ENCODE measurements at places on chromosomes 5 and 9. TPM values are rescaled to one million over a fixed set of nuclear protein-coding genes. Genes with fewer than 3 reads are reported as not detected.

Gene PCDHGB4
- total RNA-seq, result 0.69 TPM

Gene CD180
- not detected for total RNA-seq

Gene SNCAIP
- total RNA-seq, result not detected

Gene CD74
- total RNA-seq, result 2.6 TPM

Gene PCDHGA7
- 0.57 TPM for total RNA-seq

Gene GPR150
- total RNA-seq, result 1.6 TPM

Gene ANKRD18B
- 7.9 TPM for total RNA-seq

Gene ACER2
- 1.9 TPM for total RNA-seq

Gene NOTCH1
- 9.1 TPM for total RNA-seq

Gene SPATA31E1
- total RNA-seq, result not detected

All from LHCN-M2 (cell line).